Type B pancreatic cell (in vitro differentiated cells): ENCODE measurements at places on chromosomes 5 and 9.

GRCh38 chr9:15423231-15423985 is 732 bp downstream of the SNAPC3 start:
- no peak for DNase-seq

- no peak for DNase-seq
These were observed 11.4 kb downstream of the YTHDC2 start for GRCh38 chr5:113524927-113525326.

- no peak for DNase-seq
These were observed 2.4 kb upstream of the OMD start for GRCh38 chr9:92426501-92427145.

- no peak for DNase-seq
These were observed 210.9 kb downstream of the AOPEP start for GRCh38 chr9:94937214-94937903.

- no peak for DNase-seq
These were observed 326.0 kb downstream of the GABRG2 start for GRCh38 chr5:162393534-162393933.

GRCh38 chr5:143041461-143041860 is 271.3 kb downstream of the ARHGAP26 start:
- no peak for DNase-seq

GRCh38 chr5:146025114-146025680 is 80.2 kb downstream of the PLAC8L1 start:
- DNase-seq: no peak

DNA sequence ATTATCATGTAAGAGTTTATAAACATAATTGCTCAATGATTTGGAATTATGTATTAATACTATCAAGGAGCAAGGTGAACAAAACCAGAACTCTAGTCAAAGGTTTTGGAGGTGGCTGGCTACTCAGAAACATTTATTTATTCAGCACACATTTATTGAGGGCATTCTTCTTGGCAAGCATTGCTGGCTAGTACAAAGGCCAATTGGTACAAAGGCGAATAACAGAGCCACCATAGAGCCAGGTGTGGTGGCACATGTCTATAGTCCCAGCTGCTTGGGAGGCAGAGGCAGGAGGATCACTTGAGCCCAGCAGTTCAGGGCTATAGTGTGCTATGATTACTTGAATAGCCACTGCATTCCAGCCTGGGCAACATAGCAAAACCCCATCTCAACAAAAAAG is 242.1 kb downstream of the CWC27 start:
- no peak for DNase-seq

DNA sequence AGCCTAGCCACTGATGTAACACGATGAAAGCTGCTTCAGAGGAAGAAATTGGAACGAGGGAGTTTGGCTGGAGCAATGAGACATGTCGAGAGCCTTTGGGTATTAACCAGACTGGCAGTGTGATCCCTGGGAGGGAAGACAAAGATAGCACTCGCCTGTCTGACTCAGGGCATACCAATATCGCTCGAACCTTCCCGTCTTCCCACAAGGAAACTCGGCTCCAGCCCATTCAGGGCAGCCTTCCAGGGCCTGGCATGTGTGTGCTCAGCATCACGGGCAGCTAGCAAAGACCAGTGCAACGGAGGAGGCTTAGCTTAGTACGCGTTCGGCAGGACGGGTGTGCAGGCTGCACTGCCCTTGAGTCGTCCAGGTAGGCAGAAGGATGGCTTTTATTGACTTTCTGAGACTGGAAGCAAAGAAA is 356.9 kb upstream of the WWC1 start:
- no peak for DNase-seq

DNA sequence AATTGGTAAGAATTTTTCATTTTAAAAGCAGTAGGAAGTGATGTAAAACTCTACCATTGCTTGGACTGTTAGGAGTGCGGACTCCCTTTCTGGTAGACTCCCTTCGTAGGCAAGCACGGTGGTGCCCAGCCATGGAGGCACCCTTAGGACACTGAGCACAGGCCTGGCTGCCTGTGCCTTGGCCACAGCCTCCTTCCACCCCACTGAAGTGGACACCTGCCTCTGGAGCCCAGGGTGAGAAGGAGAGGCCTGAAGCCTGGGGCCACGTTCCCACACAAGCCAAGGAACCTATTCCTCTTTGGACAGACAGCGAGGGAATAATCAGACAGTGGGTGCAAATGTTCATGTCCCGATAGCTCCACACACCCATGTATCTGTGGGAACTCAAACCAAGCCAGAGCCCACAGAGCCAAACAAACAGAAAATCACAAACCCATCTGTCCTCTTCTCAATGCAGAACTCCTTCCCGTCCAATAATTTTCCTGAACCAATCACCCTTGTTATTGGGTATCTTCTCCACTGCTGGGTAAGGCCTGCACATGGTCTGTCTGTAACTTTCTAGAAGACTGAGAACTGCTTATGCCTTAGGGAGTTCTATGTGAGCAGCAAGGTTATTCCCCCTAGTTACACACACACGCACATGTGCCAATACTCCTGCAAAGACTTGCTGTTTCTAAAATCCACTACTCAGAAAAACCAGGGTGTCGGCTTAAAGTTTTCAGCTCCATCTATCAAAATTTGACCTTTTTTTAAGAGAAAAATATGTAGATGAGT is 45.2 kb downstream of the UBE2QL1 start:
- no peak for DNase-seq

DNA sequence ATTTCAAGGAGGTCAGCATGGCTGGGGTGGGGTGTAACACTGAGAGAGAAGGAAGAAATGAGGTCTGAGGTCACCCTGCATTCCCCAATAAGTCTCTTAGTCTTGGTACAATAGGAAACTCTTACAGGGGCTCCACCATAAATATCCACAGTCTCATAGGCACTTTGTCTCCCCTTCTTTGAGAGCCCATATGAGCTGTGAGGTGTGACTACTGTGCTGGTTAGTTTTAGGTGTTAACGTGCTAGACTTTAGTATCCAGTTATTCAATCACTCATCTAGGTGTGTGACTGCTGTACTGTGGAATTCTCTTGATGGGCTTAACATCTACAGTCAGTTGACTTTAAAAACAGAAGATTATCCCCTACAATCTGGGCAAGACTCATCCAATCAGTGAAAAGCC is 378.1 kb upstream of the RFX3 start:
- no peak for DNase-seq

DNA sequence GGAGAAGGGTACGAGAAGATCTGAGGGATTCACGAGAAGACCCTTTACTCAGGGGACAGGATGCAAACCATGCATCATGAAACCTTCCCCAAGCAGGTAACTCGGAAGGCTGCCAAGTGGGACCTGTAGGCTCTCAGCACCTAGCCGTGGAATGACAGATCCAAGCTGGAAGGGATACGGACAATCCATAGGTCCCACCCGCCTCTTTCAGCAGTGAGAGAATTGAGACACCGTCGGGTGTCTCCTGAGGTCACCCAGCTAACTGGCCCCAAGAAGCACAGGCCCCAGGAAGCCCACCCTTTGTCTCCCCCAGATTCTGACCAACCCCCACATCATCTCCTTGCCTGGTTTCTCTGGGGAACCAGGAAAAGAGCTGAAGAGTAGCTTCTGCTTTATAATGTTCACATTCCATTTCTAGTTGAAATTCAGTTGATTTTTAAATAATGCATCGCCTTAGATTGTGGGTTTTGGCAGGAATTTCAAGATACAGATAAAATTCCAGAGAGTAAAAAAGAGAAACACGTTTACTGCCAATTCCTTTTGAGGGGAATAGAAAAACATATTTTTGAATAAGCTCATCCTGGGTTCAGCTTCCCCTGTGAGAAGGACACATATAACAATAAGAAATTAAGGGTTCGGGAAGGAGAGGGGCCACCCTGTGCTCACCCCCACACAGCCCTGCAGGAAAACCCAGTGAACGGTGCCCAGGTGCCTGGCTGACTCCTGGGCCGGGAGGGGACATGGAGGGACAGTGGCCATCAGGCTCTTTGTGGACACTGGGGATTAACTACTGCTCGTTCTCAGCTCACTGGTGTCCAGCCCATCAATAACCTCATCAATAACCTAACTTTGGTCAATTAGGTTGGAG is 51.1 kb downstream of the NSUN2 start:
- DNase-seq: no peak

- no peak for DNase-seq
These were observed 135.1 kb downstream of the GADD45G start for GRCh38 chr9:89739916-89740315.
